Activated T-helper 1 cell treated with anti-CD3 and anti-CD28 coated beads, Interleukin-2, amount 50 U/mL, for 16 hours (primary cell): ENCODE measurements at places on chromosomes 12 and 14.

GRCh38 chr14:51092965-51093364, 1.9 kb downstream of the TRIM9 start:
- DNase-seq, result no peak

- no peak for DNase-seq
Measured at GRCh38 chr12:3168223-3169221, 91.3 kb downstream of the TSPAN9 start.

DNA sequence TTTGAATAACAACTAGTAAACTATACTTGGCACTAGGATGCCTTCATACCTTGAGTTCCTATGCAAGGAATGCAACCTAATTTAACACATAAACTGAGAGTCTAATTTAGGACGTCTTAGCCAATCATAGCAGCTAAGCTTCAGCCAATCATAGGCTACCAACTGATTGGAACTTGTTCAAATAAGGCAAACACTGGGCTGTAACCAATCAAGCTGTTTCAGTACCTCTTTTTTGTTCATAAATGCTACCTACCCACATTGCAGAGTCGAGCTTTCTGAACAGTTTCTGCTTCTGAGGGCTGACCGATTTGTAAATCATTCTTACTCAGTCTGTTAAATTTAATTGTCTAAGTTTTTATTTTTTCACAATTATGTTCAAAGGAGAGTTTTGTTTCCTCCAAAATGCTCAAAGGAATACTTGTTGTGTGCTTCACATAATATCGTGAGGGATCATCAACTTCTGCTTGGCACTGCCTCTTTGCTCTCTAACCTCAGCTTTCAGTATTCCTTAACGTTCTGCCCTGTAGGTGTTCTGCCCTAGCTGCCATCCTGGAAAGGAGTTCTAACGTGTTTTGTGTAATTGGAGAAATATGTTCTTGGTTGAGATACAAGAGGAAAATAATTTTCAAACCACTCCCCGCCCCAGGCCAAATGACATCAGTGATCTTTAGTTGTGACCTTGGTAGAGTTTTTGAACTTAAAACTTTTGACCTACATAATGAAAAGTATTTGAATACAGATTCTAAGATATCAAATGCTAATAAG, 380.4 kb upstream of the MIS18BP1 start:
- no peak for DNase-seq

GRCh38 chr14:92480856-92481255, 32.7 kb upstream of the RIN3 start:
- DNase-seq, result no peak

DNA sequence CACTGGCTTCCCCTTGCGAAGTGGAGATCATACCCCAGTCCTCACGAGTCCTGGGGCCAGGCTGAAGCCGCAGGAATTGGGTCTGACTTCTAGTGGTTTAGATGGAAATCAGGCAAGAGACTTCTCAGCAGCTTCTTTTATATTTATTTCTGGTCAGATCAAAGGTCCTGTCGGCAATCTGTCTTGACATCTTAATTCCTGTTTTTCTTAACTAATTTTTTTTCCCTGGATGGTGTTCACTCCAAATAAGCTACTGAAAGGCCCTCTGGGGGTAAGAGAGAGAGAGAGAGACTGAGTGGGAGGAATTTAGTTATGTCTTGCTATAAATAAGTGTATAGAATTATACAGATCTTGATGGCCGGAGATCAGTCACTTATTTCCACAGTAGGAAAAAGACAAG, 698.7 kb upstream of the TBX3 start:
- no peak for DNase-seq
